ENCODE measurements at places on chromosomes 3 and 15.
A peak's percentile ranks its signal among the peaks of the same experiment; 100 is the strongest.

DNA sequence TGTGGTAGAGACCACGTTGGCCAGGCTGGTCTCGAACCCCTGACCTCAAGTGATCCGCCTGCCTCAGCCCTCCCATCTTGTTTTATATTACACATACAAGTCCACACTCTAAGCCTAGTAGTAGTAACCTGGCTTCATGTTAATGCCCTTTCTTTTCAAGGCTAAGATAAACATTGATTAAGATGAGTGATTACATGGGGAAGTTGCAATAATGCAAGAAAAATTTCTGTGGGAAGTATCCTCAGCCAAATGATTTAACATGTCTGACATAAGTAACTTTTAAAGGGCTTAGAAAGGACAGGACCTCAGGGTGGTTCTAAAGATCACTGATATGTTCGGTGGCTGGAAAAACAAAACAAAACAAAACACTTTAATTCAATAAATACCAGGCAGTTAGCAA, 72.1 kb downstream of the SFMBT1 start:
- DNase-seq: no peak

- DNase-seq: peak; percentile 68
These were observed 125.8 kb downstream of the PGPEP1L start for GRCh38 chr15:98881526-98882520.

- peak; percentile 3 for DNase-seq
These were observed 345.1 kb downstream of the IL5RA start for GRCh38 chr3:2765002-2765579.

DNA sequence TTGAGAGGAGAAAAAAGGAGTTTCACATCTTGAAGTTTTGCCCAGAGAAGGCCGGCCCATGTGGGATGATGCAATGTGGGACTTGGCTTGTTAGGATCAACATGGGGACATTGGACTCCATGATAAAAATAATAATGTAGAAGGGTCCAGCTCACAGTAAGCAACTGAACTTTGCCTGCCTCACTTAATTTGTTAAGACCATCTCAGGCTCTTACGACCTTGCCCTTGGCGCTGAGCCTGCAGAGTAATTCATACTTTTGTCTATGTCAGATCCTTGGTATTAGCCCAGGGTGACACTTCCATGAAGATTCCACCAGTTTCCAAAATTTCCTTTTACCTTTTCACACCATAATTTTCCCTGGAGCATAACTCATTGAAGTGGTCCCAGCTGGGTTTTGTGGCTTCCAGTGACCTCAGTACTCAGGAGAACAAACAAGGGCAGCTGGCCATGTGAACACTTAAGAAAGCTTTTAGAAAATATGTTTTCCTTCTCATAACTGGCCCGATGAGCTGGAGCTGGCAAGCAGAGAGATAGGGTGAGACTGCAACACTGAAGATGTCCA, 315.4 kb upstream of the RASGRP1 start:
- DNase-seq: no peak

- DNase-seq: no peak
These were observed 25.2 kb downstream of the UBE2E1 start for GRCh38 chr3:23830869-23831484.

- DNase-seq: no peak
These were observed 131.7 kb downstream of the XXYLT1 start for GRCh38 chr3:195139091-195139875.

- no peak for DNase-seq
These were observed 27.0 kb upstream of the LPP start for GRCh38 chr3:188126934-188127333.

DNA sequence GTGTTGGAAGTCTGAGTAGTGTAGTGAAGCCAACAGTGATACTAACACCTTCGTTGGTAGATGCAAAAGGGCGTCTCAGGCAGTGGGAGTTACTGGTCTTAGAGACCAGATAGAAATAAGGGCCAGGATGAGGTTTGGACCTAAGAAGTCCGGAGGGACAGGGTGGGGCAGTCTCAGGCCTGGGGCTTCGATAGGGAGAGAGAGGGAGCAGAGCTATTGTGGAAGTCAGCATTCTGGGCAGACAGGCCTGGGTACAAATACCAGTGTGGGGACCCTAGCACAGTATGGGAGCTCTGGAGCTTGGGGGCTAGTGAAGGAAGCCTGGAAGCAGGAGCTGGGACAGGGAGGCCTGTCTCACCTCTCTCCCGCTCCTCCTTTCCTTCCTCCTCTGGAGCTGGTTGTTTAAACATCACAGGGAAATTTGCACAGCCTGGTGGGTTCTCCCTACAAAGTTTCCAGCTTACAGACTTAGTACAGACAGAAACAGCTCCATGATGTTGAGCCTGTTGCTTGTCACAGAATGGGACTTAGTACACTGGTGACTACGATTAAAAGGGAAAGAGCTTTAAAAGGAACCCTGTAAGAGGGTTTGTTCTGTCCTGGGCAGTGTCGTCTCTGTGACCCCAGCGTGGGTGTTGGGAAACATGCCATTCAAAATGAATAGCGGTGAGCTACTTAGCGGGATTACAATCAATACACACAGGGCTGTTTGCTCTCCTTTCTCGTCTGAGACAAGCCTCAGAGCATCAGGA, 76.4 kb upstream of the TNFAIP8L3 start:
- DNase-seq: no peak
